H1 (cell line): ENCODE measurements at places on chromosomes 2 and 18.
A peak's percentile ranks its signal among the peaks of the same experiment; 100 is the strongest.

- H3K4me3 ChIP-seq, result no peak overlapping the region
- H3K27ac ChIP-seq, result no peak overlapping the region
- H3K4me1 ChIP-seq, result peaks cover 5% of the 10 kb centered on the region
Observed at GRCh38 chr2:158965107-158965506, 3.3 kb upstream of the TANC1 start.

GRCh38 chr18:61608316-61608715 lies 275.1 kb downstream of the CDH20 start:
- DNase-seq, result no peak
- peaks cover 1% of the 10 kb centered on the region for H3K27me3 ChIP-seq
- H3K36me3 ChIP-seq, result no peaks in the 10 kb centered on the region

DNA sequence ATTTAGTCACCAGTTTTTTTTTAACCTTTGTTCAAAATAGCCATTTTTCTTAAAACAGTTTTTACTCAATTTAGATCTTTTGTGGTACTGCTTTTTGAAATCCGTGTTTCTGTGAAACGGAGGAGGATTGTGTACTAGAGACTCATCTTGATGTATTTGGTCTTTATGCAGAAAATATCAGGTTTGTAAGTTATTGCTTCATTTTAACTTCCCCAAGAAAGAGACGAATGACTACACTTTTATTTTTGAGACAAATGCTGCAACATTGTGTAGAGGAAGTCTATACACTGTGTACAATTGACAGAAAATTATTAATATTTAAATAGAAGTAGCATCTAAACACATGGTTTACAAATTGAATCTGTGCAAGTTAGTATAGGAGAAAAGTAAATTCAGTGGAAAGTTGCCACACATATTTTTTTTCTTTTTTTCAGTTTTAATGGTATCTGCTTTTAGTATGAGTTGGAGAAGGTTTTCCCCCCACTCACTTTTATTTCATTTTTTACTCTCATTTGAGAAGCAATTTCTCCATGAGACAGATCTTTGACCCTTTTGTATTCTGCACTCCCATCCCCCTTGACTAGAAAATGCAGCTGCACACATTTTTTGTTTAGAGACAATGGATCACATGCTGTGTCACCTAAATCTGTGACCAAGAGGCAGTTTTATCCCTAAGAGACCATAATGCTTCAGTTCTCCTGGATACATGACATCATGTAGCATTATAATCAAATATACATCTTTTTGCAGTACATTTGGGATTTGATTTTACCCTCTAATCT lies 200.8 kb upstream of the STON1 start:
- H3K4me1 ChIP-seq, result peaks cover under 1% of the 10 kb centered on the region
- H3K36me3 ChIP-seq, result no peaks in the 10 kb centered on the region
- H3K27me3 ChIP-seq, result no peaks in the 10 kb centered on the region
- no peak overlapping the region for H3K4me3 ChIP-seq

GRCh38 chr2:224085246-224085645 lies 46.2 kb upstream of the SERPINE2 start:
- no peak for DNase-seq
- no peaks in the 10 kb centered on the region for H3K4me1 ChIP-seq
- H3K27ac ChIP-seq, result no peak overlapping the region
- H3K36me3 ChIP-seq, result no peaks in the 10 kb centered on the region
- no peak overlapping the region for H3K4me3 ChIP-seq

- no peak overlapping the region for H3K4me3 ChIP-seq
- no peaks in the 10 kb centered on the region; the same call in 1 of the 2 replicates for H3K4me1 ChIP-seq
- no peaks in the 10 kb centered on the region for H3K27me3 ChIP-seq
- no peaks in the 10 kb centered on the region for H3K36me3 ChIP-seq
Observed at GRCh38 chr2:134289225-134289624, 35.4 kb downstream of the MGAT5 start.

GRCh38 chr18:902229-902628 lies 2.4 kb upstream of the ADCYAP1 start:
- H3K27me3 ChIP-seq, result peaks cover 44% of the 10 kb centered on the region
- no peak overlapping the region for H3K4me3 ChIP-seq
- H3K4me1 ChIP-seq, result peaks cover 11% of the 10 kb centered on the region
- no peaks in the 10 kb centered on the region for H3K36me3 ChIP-seq
- DNase-seq, result no peak

DNA sequence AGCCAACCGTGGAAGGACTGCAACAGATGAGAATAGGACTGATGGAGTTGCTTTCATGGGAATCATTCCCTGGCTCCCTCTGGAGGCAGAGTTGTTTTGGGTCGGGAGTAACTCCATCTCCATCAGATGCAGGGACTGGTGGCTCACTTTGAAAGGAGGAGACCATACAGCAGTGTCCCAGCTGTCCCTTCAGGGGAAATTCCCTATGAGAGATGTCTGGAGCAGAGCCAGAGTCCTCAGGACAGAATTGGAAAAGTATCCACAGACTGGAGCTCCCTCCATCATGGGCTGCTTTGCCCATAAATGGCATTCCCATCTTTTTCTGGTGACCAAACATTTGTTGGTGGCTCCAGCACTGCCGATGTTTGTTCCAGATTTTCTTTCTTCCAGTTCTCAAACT lies 144.3 kb downstream of the NCK2 start:
- peaks cover 6% of the 10 kb centered on the region for H3K4me1 ChIP-seq
- no peaks in the 10 kb centered on the region for H3K27me3 ChIP-seq
- no peaks in the 10 kb centered on the region for H3K36me3 ChIP-seq

GRCh38 chr18:26813043-26813442 lies 52.5 kb downstream of the AQP4 start:
- H3K4me1 ChIP-seq, result no peaks in the 10 kb centered on the region
- DNase-seq, result peak; percentile 17
- H3K36me3 ChIP-seq, result no peaks in the 10 kb centered on the region
- H3K27me3 ChIP-seq, result no peaks in the 10 kb centered on the region

GRCh38 chr2:238346544-238346943 lies 26.2 kb downstream of the TRAF3IP1 start:
- H3K27me3 ChIP-seq, result no peaks in the 10 kb centered on the region
- H3K4me1 ChIP-seq, result 0 out of 2 replicates have a peak, but pooled peaks cover 2% of the 10 kb centered on the region
- H3K27ac ChIP-seq, result no peak overlapping the region
- H3K4me3 ChIP-seq, result no peak overlapping the region
- no peak for DNase-seq
- 0 out of 2 replicates have a peak, but pooled peaks cover 4% of the 10 kb centered on the region for H3K36me3 ChIP-seq
